ENCODE measurements at places on chromosomes 11 and 22.

GRCh38 chr11:37115963-37116362, 517.9 kb upstream of the RAG2 start:
- no peak for DNase-seq

DNA sequence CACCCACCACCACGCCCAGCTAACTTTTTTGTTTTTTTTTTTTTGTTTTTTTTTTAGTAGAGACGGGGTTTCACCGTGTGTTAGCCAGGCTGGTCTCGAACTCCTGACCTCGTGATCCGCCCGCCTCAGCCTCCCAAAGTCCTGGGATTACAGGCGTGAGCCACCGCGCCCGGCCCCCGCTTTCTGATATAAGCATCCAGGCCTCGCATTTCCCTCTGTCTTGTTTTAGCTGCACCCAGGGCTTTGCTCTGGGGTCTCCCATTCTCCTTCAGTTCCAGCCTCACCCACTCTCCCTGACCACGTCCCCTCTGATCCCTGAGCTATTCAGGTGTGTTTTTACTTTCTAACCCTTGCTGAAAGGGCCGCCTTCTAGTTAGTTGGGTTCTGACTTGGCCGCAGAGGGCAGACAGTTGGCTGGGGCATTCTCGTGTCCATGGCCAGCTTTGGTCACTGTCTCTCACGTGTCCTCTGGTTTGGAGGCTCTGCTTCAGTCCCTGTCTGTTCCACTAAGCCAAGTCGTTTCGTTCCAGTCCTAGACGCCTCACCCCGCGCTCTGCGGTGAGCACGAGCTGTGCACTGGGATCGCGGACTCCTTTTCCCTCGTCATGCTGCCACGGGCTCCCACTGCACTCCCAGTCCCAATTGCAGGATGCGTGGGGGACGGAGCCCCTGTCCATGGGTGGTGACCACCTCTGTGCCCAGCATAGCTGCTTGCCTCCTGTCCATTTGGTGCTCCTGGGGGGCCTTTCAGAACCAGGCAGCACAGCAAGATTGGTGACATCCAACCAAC, 6.0 kb upstream of the TNNT3 start:
- no peak for DNase-seq

DNA sequence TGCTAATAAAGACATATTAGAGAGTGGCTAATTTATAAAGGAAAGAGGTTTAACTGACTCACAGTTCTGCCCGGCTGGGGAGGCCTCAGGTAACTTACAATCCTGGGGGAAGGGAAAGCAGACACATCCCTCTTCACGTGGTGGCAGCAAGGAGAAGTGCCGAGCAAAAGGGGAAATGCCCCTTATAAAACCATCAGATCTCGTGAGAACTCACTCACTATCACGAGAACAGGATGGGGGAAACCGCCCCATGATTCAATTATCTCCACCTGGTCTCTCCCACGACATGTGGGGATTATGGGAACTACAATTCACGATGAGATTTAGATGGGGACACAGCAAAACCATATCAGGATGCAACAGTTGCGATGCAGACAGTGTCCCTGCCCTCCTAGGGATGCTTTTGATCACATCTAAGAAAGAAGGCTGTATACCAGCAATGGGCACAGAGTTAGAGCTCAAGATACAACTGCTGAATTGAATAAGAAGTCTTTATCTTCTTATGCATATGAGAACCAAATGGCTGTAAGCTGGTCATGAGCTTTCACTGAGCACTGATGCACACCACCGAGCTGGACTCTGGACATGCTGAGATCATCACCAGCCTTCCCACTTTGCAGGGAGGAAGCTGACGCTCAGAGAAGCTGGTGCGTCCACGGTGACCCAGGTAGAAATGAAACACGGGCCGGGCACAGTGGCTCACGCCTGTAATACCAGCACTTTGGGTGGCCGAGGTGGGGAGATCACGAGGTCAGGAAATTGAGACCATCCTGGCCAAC, 255.2 kb downstream of the MN1 start:
- DNase-seq: no peak

GRCh38 chr11:120012245-120012644, 125.7 kb downstream of the TRIM29 start:
- no peak for DNase-seq

- no peak for DNase-seq
Measured at GRCh38 chr11:61513143-61513765, 4.7 kb downstream of the LRRC10B start.

DNA sequence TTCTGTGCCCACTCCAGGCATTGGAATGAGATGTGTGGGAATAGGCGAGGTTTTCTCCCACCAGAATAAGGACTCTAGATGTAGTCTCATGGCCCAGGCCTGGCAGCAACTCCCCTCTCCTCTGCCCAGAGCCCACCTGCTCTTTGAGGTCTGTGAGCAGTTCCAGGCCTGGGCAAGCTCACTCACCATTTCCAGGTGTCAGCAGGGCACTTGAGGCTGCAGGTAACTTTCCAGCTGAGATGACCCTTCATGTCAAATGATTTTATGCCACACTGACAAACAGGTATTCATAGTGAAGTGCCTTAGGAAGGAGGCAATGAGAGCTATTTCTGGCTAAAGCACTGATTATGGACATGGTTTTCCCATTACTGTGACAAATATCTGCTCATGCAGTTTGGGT, 123.3 kb upstream of the CCDC90B start:
- no peak for DNase-seq

GRCh38 chr11:43547430-43547831, 133.1 kb upstream of the HSD17B12 start:
- DNase-seq: no peak

Measured in hippocampal formation (tissue), 2 donors.